A549 treated with DMSO at 1 μM for 4 hours (cell line): ENCODE measurements at places on chromosomes 2 and 18. TPM values are rescaled to one million over a fixed set of nuclear protein-coding genes. Genes with fewer than 3 reads are reported as not detected.

Gene POTEI
- 0.01 TPM in 1 of 5 replicates, not detected in the others for total RNA-seq

Gene AGXT
- not detected in 5 replicates for total RNA-seq

Gene MRPL30
- 33.1 to 44.6 TPM (median 35.6 TPM) in 5 replicates for total RNA-seq

Gene AP1S3
- 23.7 to 33.6 TPM (median 31.4 TPM) in 5 replicates for total RNA-seq

Gene SLC35F6
- 36.0 to 44.3 TPM (median 42.5 TPM) in 5 replicates for total RNA-seq

Gene CCDC74B
- 6.1 to 7.5 TPM (median 6.6 TPM) in 5 replicates for total RNA-seq

Gene ASTL
- not detected in 5 replicates for total RNA-seq

Gene RAD51AP2
- not detected in 5 replicates for total RNA-seq

Gene PDCL3
- total RNA-seq, result 36.4 to 49.1 TPM (median 38.6 TPM) in 5 replicates

Gene DSC2
- total RNA-seq, result 1.2 to 2.0 TPM (median 1.5 TPM) in 5 replicates

Gene GALR1
- total RNA-seq, result not detected in 5 replicates

Gene SNORC
- 5.4 to 13.3 TPM (median 10.3 TPM) in 5 replicates for total RNA-seq

Gene IL36RN
- total RNA-seq, result 0.06 to 0.14 TPM (median 0.07 TPM) in 5 replicates

Gene SERPINB11
- total RNA-seq, result 0.07 to 0.08 TPM in 2 of 5 replicates, not detected in the others

Gene LYPD6
- total RNA-seq, result 0.06 to 0.12 TPM (median 0.07 TPM) in 5 replicates

Gene DQX1
- total RNA-seq, result 0.08 to 0.12 TPM (median 0.11 TPM) in 3 of 5 replicates, not detected in the others

Gene NEU2
- not detected in 5 replicates for total RNA-seq

Gene NPHP1
- 7.2 to 9.0 TPM (median 8.3 TPM) in 5 replicates for total RNA-seq

Gene BOLL
- total RNA-seq, result not detected in 5 replicates

Gene FAM136A
- total RNA-seq, result 101 to 104 TPM (median 103 TPM) in 5 replicates

Gene PRKAG3
- not detected in 5 replicates for total RNA-seq

Gene LINC00305
- not detected in 5 replicates for total RNA-seq

Gene RNF152
- total RNA-seq, result 0.01 to 0.16 TPM (median 0.01 TPM) in 3 of 5 replicates, not detected in the others

Gene NR4A2
- total RNA-seq, result 2.4 to 5.6 TPM (median 3.1 TPM) in 5 replicates

Gene LRP2
- 0.01 to 0.21 TPM (median 0.03 TPM) in 4 of 5 replicates, not detected in the other for total RNA-seq

Gene AQP12B
- total RNA-seq, result not detected in 5 replicates

Gene CCT4
- total RNA-seq, result 275 to 347 TPM (median 337 TPM) in 5 replicates

Gene FN1
- 133 to 252 TPM (median 158 TPM) in 5 replicates for total RNA-seq

Gene PROC
- total RNA-seq, result 2.9 to 4.5 TPM (median 3.3 TPM) in 5 replicates

Gene AQP12A
- total RNA-seq, result not detected in 5 replicates

Gene ANKRD30B
- not detected in 5 replicates for total RNA-seq

Gene LRATD1
- total RNA-seq, result 0.03 to 0.07 TPM in 2 of 5 replicates, not detected in the others

Gene FAHD2B
- total RNA-seq, result 10.8 to 12.7 TPM (median 11.6 TPM) in 5 replicates

Gene UGT1A9
- 3.7 to 6.5 TPM (median 4.9 TPM) in 5 replicates for total RNA-seq

Gene C2orf78
- total RNA-seq, result not detected in 5 replicates

Gene ANKAR
- total RNA-seq, result 1.0 to 1.6 TPM (median 1.4 TPM) in 5 replicates

Gene PMAIP1
- 11.9 to 16.4 TPM (median 14.1 TPM) in 5 replicates for total RNA-seq

Gene HOXD4
- total RNA-seq, result 0.22 to 0.55 TPM (median 0.36 TPM) in 5 replicates

Gene AMER3
- total RNA-seq, result not detected in 5 replicates

Gene OTOS
- 0.21 TPM in 1 of 5 replicates, not detected in the others for total RNA-seq

Gene BUB1
- total RNA-seq, result 40.2 to 51.4 TPM (median 49.8 TPM) in 5 replicates
